Ammon's horn (tissue), 1 donor: ENCODE measurements at places on chromosomes 5 and 9.

DNA sequence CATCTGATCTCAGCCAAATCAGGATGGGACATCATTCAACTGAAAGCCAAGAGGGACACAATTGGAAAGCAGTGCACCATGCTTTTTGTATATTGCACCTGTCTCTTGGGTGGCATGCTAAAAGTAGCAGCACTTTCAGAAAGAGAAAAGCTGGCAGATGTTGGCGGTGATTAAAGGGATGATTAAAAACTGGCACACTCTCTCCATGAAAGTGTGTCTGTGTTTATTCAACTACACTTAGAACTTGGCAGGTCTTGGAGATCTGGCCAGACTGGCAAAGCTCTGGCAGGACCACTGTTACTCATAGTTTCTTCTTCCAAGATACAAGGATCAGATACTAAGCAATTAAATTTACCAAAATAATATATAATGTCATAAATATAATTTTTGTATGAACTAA, 112.9 kb upstream of the ELAVL2 start:
- no peak for DNase-seq

- no peak for DNase-seq
Measured at GRCh38 chr5:144120661-144121180, 49.7 kb downstream of the YIPF5 start.

DNA sequence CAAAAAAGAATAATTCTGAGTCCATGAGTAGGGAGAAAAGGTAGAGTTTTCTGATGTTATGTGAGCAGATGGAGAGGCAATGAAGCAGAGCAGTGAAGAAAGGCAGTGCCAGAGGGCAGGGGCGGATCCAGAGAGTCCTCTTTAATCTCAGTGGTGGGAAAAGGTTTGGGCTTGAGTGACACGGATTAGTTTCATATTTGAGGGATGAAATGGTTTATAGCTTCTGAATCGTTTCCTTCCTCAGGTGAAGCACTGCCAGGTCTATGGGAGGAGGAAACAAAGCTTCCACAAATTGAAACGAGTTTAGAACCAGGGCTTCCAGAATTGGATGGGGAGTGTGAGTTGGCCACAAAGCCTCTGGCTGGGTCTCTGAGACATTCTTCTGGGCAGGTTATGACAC, 517.0 kb upstream of the PAPPA start:
- DNase-seq, result no peak

DNA sequence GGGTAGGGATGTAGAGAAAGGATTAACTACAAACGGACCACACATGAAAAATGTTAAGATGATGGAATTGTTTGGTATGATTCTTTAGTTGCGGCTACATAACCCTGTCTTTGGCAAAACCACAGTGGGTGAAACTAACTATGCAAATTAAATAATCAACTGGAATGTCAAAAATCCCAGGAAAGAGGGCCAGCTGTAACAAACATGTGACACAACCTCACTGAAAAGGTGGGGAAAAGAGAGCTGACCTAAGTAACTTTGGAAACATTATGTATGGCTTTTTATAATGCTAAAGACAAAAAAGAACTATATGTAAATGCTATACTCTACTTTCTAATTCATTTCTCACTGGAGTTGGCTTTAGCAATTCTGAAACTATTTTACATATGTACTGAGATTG, 252.0 kb downstream of the MRPS30 start:
- no peak for DNase-seq

DNA sequence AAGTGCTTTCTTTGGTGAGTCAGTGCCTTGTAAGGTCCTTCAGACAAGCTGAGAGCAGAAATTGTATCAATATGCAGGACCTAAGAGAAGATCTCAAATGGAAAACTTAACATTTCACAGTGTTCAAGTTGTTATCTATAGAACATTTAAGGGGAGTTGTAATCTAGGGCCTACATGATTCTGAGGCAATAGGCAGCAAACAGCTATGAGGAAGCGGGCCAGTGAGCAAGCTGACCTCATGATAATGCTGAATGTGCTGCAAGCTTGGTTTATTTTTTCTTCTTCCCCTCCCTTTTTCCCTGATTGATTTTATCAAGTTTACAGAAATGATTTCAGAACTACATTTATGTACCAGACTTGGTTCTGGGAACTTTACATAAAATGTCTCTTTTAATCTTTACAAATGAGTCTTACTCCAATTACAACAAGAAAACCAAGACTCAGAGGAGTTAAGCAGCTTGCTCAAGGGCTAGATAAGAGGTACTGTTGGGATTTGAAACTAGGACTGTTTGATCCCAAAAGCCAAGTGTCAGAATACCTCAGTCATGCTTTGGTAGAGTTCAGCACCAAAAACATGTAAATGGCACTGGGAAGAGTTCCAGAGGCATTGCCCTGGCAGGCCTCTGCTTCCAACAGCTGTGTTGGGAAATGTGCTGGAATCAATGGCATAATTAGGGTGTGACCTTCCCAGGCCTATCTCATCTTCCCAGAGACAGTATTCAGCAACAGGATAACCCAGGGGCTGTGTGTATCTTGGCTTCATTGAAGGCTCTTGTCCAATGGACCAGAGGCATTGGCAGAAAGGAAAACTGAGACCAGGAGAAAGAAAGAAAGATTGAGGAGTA, 130.1 kb downstream of the LRRC70 start:
- DNase-seq, result no peak

- DNase-seq, result no peak
Measured at GRCh38 chr5:144189800-144190429, 19.2 kb downstream of the KCTD16 start.

DNA sequence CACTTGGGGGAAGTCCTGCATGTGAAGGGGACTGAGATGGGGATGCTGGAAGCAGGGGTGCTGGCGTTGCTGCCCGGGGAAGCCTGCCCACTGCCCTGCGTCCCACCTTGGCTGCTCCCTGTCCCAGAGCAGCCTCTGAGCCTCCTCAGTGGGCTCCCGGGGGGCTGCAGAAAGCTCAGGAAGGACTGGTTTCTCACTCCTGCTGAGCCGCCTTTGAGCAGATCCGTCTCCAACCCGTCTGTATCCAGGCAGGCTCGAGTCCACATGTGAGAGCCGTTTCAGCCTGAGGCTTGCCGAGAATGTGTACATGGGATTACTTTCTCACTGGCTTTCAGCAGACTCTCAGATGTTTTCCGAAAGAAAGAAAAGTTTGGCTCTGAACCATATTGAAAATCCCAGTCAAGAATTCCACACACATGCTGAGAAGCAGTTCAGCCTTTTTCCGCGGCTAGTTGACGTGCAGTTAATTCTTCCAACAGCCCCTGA, 95.3 kb upstream of the COL5A1 start:
- no peak for DNase-seq

DNA sequence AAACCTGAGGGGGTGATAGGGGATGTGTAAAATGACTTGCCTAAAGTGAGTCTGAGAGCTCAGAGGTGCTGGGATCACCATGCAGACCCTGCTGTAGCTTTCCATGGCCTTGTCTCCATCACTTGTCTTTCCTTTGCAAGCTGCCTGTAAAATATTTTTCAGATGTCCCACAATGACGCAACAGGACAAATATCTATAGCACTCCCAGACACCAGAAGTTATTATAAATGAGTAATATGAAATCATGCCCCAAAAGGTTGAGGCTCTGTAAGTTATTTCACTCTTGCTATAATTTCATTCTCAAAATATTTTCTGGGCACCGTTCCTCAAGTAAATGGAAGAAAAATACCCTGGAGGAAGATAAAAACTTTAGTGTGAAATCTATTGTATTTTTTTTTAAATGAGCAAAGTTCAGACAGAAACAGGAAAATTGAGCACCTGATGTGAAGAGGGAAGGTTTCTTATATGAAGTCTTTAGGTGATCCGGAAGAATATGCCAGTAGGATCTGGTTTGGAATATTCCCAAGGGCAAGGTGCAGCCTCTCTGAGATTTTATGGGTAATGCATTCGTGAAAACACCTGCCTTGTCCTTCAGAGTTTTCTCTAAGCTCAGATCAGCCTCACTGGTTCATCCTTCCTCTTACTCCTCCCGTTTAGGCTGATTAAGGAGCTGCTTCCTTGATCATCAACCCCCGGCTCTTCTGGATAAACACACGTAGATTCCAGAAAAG, 138.3 kb upstream of the DMAC1 start:
- DNase-seq, result no peak

DNA sequence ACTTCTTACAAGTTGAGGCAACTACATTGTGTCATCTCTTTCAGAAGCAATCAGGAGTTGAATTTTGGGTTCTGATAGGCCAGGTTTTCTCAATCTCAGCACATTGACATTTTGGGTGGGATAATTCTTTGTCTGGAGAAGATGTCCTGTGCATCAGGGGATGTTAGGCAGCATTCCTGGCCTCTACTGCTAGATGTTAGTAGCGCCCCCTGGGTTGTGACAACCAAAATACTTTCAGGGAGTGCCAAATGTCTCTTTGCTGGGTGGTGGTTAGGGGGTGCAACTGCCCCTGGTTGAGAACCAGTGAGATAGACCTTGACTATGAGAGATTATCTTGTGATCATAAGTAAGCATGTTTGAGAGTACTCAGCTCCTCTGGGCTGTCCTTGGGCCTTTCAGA, 164.3 kb upstream of the KLF9 start:
- DNase-seq, result no peak

DNA sequence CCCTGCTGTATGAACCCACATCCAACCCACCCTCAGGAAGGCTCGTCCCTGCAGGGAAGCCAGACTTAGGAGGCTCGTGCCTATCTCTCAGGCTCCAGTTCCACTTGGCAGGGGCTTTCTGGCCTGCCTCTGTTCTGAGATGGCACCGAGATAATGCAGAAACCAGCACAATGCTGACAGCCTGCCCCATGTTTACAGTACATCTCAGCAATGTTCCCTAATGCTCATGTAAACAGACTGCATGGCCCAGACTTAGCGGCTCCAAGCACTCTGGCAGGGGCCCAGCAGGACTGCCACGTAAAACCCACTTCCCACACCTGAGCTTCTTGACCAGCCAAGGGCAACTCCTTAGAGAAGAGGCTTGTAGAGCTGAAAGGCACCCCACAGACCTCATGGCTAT, 499.5 kb upstream of the BRINP1 start:
- no peak for DNase-seq

- no peak for DNase-seq
Measured at GRCh38 chr5:73901043-73901442, 275.0 kb downstream of the ARHGEF28 start.

DNA sequence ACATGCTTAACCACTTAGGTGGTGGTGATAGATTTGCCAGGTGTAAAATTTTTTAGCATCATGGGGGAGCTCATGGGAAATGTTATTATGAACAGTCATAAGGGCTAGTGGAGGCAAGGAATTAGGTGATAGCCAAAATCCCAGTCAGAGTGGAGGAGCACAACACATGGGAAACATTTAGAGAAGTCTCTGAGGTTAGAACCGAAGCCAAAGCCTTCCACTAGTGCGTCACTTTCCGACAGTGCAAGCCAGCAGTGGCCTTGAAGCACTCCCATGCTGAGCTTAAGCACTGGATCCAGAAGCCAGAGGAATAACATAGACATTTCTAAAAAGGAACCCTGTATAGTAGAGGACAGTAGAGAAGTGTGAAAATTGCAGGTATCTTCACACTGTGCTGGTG, 101.5 kb upstream of the SNX2 start:
- no peak for DNase-seq

DNA sequence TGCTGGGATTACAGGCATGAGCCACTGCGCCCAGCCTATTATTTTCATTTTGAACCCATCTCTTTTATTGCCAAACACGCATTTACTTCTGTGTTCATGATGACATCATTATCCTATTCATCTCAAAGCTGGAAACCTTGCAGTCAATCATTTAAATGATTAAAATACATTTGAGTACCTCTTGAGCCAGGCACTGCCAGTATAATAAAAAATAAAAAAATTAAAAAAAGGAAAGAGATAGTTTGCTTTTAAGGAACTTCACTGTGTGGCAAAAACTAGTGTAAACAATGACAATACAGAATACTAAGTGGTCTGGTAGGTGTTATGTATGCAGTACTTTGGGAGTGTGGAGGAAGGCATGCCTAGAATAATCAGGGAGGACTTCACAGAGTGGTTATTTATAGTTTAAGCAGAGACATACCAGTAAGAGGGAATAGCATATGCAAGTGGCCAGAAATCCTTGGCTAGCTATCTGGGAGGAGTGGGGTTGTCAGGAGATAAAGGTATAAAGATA, 8.6 kb downstream of the NSD1 start:
- DNase-seq, result no peak

- DNase-seq, result no peak
Measured at GRCh38 chr5:17172791-17173190, 44.6 kb upstream of the BASP1 start.

DNA sequence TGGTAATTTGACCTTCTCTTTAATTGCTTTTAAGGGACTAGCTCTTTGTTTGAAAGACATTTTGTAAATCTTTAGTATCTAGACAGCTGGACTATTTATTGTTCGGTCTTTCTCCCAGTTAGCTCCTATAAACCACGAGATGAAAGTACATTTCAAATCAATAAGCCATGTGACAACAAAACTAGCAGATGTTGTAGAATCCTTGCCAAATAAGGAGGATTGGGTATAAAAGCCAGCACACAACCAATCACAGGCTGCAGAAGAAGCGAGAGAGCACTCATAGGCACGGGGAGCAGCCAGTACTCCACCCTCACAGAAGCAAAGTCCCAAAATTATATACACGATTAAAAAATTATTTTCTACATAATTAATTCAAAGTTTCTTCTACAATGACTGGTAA, 8.1 kb upstream of the OMD start:
- peak; percentile 12 for DNase-seq

GRCh38 chr5:80904533-80905187, 55.5 kb upstream of the RASGRF2 start:
- no peak for DNase-seq

- no peak for DNase-seq
Measured at GRCh38 chr5:62315376-62316175, 9.6 kb downstream of the KIF2A start.

- DNase-seq, result peak; percentile 84
Measured at GRCh38 chr5:103562453-103563157, at the start of gene NUDT12. Gene NUDT12, minus strand, starts transcription at chr5:103562789. Its CDS starts 2,541 bp downstream, at chr5:103560248.

DNA sequence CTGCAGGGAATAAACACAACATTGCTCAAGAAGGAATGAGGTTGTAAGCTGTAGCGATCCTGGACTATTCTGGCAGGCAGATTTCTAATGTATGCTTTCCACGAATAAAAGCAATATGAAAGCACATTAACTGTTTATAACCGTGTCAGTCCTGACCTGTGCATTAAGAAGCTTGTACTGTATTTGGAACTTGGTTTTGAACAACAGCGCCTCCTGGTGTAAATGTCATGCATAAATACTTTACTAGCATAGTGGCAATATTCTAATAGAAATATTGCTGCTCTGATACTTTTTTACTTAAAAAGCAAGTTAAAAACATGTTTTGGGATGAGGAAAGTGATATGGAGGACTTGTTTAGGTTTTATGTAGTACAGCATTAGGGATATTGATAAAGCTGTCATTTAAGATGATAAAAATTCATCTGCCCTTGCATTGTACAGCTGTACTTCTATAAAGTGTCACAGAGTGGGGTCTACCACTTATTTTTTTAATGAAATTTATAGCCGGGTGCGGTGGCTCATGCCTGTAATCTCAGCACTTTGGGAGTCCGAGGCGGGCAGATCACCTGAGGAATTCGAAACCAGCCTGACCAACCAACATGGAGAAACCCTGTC, 70.7 kb upstream of the GNE start:
- DNase-seq, result peak; percentile 80

GRCh38 chr5:68490406-68490805, 274.9 kb downstream of the PIK3R1 start:
- DNase-seq, result no peak

- no peak for DNase-seq
Measured at GRCh38 chr5:135324160-135324559, 74.9 kb downstream of the MACROH2A1 start.

- DNase-seq, result no peak
Measured at GRCh38 chr9:3511551-3511950, 14.2 kb downstream of the RFX3 start.

- no peak for DNase-seq
Measured at GRCh38 chr5:167285591-167285990, 1005.9 kb upstream of the WWC1 start.
